EL (cell line): ENCODE measurements at places on chromosomes 2 and 18.
A peak's percentile ranks its signal among the peaks of the same experiment; 100 is the strongest.

GRCh38 chr18:8413751-8414150 lies 195.5 kb upstream of the RAB12 start:
- no peak for DNase-seq

DNA sequence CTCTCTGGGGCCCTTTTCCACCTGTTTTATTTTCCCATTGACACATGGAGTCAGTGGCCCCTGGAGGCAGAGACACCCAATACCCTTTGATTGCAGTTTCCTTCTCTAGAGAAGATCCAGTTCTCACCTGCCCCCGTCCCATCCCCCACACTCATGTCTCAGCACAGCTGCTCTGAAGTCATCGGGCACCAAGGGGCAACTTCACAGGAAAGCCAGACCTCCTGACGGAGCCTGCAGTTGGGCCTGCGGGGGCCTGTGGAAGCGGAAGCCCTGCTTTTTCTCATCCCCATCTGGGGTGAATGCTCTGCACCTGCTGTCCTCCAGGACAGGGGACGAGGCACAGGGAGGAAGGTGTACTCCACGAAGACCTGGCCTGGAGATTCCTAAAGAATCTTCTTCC lies 308.3 kb upstream of the EPAS1 start:
- DNase-seq, result no peak

DNA sequence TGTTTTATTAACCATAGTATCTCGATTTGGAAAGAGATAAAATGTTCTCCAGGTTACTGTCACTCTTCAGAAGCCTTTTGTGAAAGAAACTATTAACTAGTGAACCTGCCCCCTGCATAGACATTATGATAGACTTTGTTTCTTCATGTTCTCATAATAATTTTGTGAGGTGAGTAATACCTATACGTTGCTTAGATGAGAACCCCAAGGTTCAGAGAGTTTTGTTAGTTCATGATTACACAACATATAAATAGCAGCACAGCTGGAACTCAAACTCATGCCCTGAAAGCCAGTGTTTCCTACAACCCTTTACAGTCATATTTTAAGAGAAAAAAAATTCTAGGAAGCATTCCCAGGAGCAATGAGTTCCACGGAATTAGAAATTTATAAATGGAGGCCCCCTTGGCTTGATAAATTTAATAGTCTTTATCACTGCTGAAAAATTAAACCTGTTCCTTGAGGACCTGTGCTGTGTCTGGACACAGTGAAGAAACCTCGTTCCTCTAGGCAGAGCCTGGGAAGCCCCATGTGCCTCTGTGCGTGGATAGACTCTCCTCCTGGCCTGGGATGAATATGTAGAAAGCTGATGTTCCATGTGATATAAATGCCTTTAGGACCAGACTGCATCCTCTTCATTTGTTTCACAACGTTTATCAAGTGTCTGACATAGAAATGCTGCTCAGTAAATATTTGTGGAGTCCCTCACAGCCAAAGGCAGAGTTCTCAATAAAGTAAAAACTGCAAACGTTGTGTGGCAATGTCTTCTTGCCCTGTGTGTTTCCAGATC lies 1257.0 kb upstream of the GYPC start:
- no peak for DNase-seq

DNA sequence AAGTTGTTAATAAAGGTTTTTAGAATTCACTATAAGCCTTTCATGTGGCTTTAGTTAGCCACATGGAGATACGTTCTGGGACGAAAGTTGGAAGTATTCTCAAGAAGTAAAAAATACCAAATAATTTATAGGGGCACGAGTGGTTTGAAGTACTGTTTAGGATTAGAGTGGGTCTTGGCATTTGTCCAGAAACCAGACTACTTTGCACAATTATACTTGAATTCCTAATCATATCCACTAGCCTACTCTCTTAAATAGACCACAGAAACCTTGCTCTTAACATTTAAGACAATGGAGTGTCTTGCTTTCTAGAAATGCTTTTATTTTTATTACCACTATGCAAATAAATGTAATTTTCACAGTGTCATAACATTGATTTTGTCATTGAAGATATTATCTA lies 44.6 kb downstream of the UBE2E3 start:
- no peak for DNase-seq

DNA sequence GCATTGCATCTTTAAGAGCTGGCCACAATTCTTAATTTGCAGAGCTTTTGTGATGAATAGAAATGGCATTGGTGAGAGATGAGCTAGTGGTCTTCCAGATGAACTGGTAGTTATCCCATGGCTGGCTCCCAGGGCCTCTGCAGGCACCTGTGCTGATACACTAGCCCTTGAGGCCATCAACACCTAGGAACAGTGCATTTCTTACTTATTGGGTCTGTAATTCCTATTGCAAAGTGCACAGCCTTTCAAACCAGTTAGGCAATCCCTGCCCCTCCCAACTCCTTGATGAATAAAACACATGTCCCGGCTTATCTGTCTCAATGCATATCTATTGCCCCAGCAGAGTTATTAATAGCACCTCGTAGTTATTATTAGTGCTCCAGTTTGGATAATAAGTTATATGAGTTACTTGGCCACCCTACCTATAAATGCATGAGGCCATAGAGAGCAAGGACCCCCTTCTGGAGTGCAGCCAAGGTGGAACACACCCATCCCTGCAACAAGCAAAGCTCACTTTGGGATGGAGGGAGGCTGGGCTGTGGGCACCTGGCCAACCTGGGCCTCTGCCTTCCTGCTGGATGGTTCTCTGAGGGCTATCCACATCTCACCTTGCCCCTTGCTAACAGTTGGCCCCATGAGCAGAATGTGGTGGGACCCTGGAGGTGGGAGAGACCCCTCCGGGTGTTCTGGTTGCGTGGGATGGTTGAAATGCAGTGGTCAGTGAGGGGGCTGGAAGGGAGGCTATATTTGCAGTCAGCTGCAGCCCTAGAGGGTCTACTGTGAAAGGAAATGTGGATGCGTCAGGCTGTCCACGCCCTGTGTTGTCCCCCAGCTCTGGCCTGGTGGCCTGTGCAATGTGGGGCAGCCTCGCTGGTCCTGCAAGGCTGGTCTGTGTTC lies 455.9 kb upstream of the HS6ST1 start:
- DNase-seq, result no peak

DNA sequence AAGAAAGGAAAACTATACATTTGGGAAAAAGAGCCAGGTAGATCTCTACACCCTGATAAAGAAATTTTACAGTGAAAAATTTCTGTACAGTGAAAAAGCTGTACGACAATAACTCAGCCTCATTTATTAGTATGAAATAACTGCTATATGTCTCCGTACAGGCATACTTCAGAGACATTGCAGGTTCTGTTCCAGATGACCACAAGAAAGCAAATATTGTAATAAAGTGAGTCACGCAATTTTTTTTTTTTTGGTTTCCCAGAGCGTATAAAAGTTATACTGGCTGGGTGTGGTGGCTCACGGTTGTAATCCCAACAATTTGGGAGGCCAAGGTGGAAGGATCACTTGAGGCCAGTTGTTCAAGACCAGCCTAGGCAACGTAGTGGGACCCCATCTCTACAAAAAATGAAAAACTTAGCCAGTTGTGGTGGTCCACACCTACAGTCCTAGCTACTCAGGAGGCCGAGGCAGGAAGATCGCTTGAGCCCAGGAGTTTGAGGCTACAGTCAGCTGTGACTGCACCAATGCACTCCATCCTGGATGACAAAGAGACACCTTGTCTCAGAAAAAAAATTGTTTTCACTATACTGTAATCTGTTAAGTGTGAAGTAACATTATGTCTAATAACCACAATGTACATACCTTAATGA lies 28.2 kb upstream of the AMMECR1L start:
- no peak for DNase-seq

DNA sequence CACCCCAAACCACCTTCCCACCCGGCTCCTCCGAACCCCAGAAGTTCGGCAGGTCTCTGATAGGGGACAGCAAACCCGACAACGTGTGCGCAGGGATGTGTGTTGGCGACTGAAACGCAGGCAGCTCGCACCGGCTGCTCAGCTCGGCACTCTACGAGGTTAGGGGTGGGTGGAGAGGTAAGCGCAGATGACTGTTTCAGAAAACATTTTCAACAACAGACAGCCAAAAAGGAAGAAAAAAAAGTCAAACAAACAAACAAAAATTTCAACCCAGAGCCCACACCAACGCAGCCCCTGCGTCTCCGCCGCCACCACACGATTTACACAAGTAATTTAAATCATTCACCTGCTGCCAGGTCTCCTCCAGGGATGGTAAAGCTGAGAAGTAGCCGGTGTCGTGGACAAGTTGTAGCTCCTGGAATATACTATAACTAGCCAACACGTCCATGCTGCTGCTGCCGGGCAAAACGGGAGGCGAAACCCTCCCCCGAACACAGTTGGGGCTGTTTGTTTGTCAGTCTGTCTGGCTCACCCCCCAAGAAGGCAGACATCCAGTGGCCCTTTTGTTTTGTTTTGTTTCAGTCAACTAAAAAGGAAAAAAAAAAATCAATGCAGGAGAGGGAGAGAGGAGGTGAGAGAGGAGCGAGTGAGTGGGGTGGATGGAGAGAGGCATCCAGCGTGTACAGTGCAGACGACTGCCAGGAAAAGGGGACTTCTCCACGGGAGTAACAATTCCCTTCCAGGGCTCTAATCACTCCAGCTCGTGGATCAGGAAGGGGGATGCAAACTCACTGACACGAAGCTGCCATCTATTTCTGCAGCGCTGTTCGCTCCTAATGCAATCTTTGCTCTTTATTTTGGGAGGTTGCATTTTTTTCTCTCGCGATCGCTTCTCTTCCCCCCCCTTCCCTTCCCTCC lies at the start of gene KLF7:
TSS of gene KLF7 (minus strand) at position 828 of the 918 bp plus-strand sequence. CDS start at position 448, 380 bp downstream.
- DNase-seq, result peak; percentile 49

DNA sequence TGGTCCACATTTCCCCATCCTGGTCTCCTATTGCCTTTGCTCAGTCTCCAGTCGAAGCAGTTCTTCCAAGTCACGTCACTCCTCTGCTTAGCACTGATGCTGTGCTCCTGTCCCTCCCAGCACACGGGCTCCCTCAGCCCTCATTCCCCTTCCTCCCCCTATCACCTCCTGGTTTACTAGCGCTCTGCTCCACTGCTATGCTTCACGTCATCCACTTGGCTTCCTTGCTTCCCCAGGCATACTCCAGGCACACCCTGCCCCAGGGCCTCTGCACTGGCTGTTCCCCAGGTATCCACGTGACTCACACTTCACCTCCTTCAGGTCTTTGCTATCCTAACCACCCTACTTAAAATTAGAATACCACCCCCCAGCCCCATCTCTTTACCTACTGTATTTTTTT lies 269.3 kb downstream of the GLI2 start:
- no peak for DNase-seq

DNA sequence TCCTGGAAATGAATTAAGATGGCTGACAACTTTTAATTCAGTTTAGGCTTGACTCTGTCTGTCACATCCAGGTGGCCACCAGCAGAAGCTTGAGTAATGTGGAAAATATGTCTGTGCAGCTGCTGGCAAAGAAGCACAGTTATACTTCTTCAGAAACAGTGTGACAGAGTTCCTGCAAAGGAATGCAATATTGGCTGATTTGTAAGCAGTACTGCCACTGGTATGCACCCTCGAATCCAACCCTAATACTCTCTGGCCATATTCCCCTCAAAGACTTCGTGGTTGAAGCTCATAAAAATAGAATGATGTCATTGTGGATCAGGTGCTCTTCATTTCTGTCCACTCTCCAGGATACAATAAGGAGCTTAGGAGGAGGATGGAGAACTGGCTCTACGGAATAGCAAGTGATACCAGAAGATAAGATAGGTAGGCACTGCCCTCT lies 86.2 kb downstream of the METTL8 start:
- DNase-seq, result peak; percentile 91

DNA sequence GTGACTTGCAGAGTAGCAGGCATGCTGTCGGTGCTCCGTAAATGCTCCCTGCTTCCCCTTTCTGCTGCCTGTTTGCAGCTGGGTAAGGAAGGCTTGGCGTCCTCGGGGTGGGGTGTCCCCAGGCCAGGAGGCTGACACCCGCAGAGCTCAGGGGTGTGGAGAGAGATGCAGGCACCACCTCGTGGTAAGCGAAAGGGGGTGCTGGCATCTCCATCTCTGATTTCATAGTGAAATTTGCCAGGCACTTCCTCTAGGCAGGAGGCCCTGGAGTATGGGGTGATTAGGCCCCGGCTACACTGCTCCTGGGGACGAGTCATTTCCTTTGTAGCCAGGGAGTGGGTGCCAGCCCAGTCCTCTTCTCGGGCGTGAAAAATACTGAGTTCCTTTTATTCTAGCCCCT lies 160.4 kb downstream of the KLHL29 start:
- DNase-seq, result peak; percentile 47

- peak; percentile 89 for DNase-seq
Measured at GRCh38 chr2:46481198-46482193, 2.1 kb downstream of the TMEM247 start.

- no peak for DNase-seq
Measured at GRCh38 chr2:153417077-153417476, 61.5 kb downstream of the RPRM start.

DNA sequence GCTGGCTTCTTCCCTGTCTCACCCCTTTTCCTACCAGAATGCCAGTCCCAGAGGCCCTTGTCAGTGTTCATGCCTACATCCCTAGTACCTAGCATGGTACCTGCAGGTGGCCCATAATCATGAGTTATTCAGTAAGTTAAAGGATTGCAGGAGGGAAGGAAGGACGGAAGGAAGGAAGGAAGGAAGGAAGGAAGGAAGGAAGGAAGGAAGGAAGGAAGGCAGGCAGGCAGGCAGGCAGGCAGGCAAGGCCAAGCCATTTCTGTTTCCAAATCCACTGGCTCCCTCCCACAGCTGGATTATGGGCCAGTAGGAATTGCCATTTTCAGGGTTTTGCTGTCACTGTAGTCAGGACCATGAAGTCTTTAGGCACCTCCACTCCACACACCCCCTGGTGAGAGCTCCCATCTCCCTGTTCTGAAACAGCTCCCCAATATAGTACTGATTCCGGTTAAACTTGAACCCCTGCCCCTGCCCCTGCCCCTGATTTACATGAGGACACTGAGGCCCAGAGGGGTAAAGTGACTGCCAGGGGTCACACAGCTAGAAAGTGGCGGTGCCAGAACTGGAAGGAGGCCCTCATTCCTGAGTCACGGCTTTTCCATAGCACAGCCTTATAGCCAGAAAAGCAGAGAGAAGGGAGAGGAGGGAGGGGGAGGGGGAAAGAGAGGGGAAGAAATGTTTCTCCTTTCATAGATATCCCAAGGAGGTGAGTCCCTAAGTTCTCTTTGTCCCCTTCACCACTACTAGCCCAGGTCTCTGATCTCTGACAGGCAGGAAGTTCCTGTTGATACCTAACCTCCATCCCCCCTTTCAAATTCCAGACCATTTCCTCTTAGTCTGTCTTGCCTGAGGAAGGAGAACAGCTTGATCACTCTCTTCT lies 12.2 kb upstream of the TNS1 start:
- DNase-seq, result no peak

DNA sequence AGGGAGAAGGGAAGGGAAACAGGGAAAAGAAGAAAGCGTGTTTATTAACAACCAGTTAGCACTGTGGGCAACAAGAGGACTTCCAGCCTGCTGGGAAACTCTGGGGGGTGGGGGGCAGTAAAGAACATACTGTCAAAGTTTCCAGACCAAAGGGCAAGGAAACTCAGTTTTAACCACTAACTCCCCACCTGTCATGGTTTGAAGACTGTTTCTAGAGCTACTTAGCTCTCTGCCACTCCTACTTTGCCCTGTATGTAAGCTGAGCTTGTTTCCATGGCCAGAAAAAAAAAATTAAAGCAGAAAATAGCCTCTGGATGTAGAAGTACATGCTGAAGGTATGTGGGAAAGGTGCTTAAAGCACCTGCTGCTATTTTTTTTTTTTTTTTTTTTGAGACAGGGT lies 11.0 kb upstream of the PTPN2 start:
- DNase-seq, result no peak
